SK-N-MC (cell line): ENCODE measurements at places on chromosomes 1 and 21.

DNA sequence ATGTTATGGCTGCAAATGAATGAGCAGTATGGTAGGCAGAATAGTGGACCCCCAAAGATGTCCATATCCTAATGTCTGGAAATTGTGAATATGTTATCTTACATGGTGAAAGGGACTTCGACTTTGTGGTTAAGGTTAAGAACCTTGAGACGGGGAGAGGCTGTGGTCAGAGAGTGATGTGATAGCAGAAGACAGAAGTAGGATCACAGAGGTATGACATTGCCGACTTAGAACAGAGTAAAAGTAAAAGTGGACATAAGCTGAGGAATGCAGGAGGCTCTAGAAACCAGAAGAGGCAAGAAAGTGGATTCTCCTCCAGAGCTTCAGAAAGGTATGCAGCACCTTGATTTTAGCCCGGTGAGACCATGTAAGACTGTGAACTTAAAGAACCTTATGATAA, 74.6 kb downstream of the CTH start:
- DNase-seq, result no peak

GRCh38 chr1:152926091-152926490, 17.7 kb downstream of the IVL start:
- DNase-seq, result no peak

- DNase-seq, result no peak
Observed at GRCh38 chr1:2072109-2072806, 22.0 kb downstream of the PRKCZ start.

DNA sequence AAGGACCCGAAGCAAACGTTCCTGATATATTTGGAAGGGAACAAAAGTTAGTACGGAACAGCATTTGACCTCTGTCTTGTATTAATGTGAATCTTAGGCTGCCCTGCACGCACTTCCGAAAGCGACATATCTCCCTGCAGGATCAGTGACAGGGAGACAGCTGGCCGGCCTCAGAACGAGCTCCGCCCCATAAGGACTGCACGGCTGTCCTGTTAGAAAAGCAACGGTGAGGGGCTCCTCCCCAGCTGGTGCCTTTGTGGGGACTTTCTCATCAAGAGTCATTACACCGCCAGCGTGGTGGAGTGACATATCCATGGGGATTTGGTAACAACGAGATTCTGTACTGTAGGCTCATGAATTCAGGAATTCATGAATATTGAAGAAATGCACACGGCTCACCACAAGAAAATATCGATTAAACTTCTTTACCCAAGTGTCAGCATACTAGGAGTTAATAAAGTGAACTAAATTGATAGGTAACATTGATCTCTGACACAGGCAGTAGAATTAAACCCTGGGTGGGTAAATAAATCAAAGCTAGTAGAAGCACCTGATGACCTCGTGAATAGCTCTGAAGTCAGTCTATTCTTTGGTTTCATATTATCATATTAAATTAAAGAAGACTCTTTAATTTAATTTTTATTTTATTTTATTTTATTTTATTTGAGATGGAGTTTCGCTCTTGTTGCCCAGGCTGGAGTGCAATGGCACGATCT, 8.1 kb upstream of the GREM2 start:
- DNase-seq, result no peak

- no peak for DNase-seq
Observed at GRCh38 chr1:12161324-12161661, 5.5 kb upstream of the TNFRSF1B start.

DNA sequence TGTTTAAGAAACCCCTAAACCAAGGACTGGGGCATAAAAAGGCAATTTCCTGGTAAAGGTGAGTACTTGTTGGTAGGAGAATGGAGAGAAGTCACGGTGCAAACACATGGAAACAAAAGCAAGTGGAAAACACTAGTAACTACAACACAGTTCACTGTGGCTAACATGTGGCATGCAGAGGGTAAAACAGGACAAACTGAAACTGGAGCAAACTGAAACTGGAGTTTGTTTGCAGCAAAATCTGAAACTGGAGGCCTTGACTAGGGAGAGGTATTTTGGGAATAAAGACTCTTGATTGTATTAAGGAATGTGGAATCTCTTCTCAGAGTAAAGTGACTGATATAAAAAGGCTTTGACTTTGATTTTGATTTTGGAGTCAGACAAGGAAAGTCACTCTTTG, 376.3 kb upstream of the PRMT6 start:
- no peak for DNase-seq

DNA sequence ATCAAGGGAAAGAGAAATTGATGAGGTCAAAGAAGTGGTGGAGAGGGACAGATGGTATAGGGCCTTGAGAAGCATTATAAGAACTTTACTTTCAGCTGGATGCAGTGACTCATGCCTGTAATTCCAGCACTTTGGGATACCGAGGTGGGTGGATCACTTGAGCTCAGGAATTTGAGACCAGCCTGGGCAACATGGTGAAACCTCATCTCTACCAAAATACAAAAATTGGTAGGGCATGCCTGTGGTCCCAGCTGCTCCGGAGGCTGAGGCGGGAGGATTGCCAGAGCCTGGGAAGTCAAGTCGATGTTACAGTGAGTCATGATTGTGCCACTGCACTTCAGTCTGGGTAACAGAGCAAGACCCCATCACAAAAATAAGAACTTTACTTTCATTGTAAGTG, 5.7 kb downstream of the TMEM50A start:
- DNase-seq, result no peak

GRCh38 chr1:153976819-153977249, 640 bp downstream of the JTB start:
- no peak for DNase-seq

DNA sequence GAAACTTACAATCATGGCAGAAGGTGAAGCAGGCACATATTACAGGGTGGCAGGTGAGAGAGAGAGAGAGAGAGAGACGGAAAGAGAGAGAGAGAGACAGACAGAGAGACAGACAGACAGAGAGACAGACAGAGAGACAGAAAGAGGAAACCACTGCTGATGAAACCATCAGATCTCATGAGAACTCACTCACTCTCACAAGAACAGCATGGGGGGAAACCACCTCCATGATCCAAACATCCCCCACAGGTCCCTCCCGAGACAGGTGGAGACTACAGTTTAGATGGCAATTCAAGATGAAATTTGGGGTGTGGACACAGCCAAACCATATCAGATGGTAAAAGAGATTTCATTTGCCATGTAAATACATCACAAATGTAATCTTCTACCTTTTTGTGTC, 708.1 kb downstream of the MRPL39 start:
- DNase-seq, result no peak

GRCh38 chr1:82153752-82154151, 353.0 kb downstream of the ADGRL2 start:
- DNase-seq, result no peak

DNA sequence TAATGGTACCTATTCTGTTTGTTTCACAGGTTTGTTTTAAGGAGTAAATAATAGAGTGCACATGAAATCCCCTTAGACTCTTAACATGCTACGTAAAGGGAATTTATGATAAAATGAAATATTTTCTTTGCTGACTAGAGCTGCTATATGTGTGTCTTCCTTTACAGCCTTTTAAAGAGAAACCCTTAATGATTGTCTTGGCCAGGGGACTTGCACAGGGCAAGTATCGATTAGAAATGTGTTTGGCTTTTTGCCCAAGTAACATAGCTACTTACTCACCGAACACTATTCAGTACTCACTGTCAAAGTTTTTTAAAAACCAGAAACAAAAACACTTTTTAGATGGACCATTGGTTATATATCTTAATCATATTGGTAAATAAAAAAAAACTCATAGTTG, 71.3 kb upstream of the KIAA1614 start:
- DNase-seq, result no peak

GRCh38 chr1:235946571-235946981, 79.9 kb upstream of the LYST start:
- DNase-seq, result no peak

GRCh38 chr1:32336963-32337675, 1.1 kb upstream of the MARCKSL1 start:
- DNase-seq, result no peak

DNA sequence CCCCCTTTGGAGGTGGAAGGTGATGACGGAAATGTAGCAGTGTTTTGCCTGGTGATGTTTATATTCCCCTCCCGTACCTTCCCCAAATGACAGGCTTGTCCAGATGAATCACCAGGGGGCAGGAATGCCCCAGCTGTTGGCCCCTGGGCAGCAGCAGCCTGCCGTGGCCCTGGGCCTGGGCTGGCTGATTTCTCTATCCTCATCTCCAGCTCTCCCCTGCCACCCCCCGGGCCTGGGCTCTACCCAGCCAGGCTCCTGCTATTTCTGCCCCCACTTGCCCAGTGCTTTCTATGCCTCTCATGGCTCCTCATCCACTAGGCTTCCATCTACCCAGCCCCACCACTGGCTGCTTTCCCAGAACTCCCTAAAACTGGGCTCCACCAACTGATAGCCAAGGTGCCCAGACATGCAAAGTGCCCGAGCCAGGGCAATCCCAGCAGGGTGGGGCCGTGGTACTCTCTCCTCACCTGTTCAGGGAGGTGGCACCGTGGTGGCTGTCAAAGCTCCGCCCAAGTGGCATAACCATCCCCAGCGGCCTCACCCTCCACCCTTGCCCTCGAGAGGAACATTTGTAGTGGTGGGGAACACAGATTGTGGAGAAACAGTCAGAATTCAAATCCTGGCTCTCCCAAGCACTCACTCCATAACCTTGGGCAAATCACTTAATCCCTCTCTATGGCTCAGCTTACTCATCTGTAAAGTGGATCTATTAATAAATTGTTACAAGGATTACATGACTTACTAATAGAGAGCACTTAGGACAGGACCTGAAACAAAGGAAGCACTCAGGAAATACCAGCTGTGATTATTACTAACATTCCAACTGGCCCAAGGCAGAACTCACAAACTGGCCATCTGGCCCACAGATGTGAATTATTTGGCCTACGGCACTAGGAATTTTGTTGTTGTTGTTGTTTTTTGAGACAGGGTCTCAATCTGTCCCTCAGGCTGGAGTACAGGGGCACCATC, 12.8 kb upstream of the ECE1 start:
- DNase-seq, result no peak

DNA sequence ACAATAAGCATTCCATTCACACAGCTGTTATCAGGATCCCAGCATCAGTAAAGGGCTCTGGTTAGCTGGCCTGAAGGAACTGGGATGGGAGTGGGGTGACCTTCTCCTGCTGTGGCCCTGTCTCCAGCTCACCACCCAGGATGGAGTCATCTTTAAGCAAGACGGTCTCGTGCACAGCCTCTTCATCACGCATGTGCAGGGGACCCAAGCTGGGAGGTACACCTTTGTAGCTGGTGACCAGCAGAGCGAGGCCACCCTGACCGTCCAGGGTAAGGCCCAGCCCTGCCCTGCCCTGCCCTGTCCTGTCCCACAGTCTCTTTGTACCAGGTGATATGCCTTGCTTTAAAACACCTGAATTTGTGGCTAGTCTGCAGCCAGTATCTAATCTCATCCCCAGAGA, 24.3 kb downstream of the IGFN1 start:
- DNase-seq, result no peak

- no peak for DNase-seq
Observed at GRCh38 chr1:225820522-225821120, 10.7 kb downstream of the EPHX1 start.

DNA sequence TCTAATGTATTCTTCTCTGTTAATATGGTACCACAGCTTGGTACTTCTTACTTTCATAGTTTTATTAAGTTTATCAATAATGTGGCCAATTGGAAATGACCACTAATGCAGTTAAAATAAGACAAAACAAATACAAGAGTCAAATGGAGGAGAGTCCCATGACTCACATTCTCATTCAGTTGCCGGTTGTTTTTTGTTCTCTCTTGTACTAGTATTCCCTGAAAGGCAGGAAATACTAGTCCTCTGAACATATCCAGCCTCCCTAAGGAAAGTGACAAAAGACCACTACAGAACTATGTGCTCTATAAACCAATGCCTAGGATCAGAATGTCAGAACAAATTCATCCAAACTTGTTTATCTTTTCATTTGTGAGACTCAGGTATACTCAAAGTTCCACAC, 165.2 kb upstream of the SAMSN1 start:
- no peak for DNase-seq

DNA sequence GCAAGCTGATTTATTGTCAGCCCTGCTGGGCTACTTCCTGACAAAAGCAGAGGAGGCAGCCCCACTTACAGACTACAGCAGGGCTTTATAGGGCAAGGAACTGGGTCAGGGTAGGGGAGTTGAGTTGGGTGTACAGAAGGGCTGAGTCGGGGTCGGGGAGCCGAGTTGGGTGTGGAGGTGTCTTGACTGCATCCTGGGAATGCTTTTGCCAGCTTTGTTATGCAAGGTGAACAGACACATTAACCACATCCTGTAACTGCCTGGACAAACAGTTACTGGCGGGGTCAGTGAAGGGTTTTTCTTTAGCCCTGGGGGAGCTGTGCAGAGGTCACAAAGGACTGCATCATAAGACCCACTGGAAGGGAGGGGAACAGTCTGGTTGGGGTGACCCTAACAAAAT, 39.1 kb upstream of the GBP5 start:
- no peak for DNase-seq

DNA sequence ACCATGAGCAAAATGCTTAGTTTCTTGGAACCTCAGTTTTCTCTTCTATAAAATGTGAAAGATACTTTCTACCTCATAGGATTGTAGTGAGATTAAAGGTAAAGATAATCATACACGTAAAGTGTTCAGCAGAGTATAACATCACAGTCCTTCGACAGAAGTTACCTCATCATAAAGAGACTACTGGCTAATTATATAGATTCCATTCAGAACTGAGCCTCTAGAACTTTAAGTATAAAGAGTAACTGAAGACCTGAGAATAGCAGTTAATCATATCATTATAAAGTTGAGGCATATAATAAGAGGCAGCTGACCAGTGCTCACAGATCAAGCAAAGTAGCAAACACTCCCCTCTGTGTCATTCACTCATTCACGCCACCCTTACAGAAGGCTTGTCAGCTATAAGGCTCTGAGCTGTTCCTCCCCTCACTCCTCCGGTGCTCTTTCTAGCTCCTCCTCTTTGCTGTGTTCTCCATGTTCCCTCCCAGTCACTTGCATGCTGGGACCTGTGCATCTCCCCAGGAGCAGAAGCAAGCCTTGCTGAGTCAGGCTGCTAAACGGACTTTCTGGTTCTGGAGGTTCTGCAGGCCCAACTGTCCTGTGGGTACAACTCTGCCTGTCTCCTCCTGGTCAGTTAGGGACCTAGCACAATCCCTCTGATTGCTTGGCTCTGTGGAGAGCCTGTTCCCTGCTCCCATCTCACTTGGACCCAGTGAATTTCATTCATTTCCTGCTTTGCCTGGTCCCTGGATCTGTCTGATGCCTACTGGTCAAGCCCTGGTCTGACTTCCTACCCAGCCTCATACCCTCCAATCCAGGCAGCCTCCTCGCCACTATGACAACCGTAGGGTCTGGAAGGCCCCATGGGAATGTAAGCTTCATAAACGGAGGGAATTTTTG, 28.3 kb upstream of the LY9 start:
- no peak for DNase-seq

GRCh38 chr21:27419153-27419552, 452.3 kb upstream of the ADAMTS5 start:
- DNase-seq, result no peak

GRCh38 chr1:12595757-12596006, 22.3 kb downstream of the DHRS3 start:
- DNase-seq, result no peak

DNA sequence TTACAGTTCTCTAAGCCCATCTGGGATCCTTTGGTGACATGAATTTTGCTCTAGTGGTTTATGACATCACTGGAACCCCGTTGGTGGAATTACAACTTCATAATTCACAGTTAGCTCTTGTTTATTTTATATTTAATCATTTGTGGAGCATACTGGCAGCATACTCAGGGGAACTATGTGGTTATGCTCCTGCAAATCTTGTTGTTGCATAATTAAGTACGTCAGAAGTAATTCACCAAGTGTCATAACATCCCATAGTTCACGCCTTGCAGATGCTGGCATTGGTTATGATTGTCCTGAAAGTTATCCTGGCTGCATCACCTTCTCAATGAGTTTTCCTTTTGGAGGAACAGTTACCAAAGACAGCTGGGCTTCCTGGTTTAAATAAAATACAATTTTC, 16.5 kb downstream of the PRRX1 start:
- no peak for DNase-seq
